ENCODE measurements at places on chromosomes 2 and 18.

GRCh38 chr2:179592167-179592936, 269.1 kb downstream of the ZNF385B start:
- no peak for DNase-seq

- peak; percentile 96 for DNase-seq
Observed at GRCh38 chr2:165634855-165635254, 159.2 kb downstream of the GALNT3 start.

DNA sequence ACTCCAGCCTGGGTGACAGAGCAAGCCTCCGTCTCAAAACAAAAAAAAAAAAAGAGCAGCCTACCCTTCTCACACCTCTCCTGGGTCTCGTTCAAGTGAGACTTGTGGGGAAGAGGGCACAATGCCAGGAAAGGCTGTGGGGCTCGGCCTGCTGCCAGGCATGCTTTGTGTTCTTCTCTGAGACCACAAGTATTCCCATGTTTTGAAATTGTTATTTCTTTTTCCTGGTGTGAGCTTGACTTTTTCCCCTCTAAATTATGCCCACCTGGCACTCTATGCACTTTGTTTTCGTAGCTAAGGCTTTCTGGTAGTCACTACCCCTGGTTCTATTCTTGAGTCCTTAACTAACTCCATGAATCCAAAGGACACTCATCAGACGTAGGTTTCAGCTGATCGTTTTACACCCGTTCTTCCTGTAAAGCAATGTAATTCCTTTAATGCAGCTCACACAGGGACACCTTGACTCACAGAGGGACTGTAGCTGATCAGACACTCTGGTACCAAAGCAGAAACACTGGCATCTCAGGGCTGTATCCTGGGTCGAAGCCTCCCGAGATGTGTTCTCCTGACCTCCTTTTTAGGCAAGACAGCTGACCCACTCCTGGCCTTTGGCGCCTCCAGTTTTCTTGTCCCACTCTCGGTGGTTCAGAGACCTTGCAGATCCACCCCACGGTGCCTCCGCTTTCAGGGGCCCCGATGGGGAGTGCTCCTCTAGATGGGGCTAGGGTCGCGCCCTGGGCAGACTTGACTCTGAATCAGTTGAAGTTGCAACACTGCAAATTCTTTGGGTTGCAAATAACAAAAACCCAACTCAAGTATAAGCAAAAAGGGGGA, 193.3 kb upstream of the AGAP1 start:
- DNase-seq = peak; percentile 39

GRCh38 chr2:67867735-67868134, 195.1 kb downstream of the C1D start:
- no peak for DNase-seq

GRCh38 chr2:174699993-174700766, 64.1 kb downstream of the CHRNA1 start:
- DNase-seq = peak; percentile 13

DNA sequence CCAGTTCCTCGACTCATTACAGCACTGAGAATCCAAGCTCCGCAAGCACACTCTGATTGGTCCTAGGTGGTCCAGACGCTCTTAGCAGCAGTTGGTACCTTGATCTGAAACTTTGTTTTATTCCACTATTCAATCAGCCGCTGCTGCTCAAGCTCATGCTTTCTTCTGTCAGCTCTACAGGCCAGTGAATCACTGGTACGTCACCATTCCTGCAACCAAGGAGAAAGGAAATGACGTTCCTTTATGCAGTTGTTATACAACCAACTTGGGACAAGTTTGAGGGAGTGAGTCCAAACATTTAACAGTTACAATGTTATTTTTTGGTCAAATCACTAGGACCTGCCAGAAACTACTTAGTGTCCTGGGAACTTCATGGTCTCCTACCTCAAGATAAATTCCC, 398.8 kb upstream of the TMEFF2 start:
- DNase-seq = no peak

GRCh38 chr18:5144629-5145028, 52.4 kb downstream of the AKAIN1 start:
- no peak for DNase-seq
